ENCODE measurements at places on chromosomes 13 and 19. TPM values are rescaled to one million over a fixed set of nuclear protein-coding genes. Genes with fewer than 3 reads are reported as not detected.

DNA sequence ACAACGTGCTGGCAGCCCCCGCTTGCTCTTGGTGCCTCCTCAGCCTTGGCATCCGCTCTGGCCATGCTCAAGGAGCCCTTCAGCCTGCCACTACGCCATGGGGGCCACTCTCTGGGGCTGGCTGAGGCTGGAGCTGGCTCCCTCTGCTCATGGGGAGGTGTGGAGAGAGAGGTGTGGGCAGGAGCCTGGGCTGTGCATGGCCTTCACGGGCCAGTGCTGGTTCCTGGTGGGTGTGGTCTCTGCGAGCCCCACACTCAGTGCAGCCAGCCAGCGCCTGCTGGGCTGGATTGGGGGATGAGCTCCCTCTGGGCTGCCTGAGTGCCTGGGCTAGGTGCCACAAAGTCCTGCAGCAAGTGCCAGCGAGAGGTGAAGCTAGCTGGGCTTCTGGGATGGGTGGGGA, 1289.1 kb downstream of the OLFM4 start:
- no peak overlapping the region for H3K4me3 ChIP-seq
- no peak for DNase-seq
- no peaks in the 10 kb centered on the region for H3K36me3 ChIP-seq
- no peaks in the 10 kb centered on the region for H3K4me1 ChIP-seq

DNA sequence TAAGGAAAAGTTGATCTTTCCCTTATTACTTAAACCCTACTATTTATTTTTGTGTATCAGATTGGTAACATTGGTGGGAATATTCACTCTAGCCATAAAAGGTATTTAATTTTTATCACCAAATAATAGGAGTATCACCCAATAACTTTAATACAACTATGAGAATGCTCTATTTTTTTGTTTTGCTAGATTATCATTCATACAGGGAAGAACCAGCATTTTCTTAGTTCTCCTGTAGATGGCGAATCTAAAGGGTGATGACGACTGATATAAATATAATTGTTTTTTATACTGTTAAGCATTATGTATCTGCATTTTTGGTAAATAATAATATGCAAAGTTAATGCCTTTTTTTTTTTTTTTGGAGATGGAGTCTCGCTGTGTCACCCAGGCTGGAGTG, 7.9 kb upstream of the FRY start:
- H3K4me3 ChIP-seq: no peak overlapping the region
- no peaks in the 10 kb centered on the region for H3K4me1 ChIP-seq
- no peak for DNase-seq

The C1QTNF9B gene
- 0.32 TPM for total RNA-seq

DNA sequence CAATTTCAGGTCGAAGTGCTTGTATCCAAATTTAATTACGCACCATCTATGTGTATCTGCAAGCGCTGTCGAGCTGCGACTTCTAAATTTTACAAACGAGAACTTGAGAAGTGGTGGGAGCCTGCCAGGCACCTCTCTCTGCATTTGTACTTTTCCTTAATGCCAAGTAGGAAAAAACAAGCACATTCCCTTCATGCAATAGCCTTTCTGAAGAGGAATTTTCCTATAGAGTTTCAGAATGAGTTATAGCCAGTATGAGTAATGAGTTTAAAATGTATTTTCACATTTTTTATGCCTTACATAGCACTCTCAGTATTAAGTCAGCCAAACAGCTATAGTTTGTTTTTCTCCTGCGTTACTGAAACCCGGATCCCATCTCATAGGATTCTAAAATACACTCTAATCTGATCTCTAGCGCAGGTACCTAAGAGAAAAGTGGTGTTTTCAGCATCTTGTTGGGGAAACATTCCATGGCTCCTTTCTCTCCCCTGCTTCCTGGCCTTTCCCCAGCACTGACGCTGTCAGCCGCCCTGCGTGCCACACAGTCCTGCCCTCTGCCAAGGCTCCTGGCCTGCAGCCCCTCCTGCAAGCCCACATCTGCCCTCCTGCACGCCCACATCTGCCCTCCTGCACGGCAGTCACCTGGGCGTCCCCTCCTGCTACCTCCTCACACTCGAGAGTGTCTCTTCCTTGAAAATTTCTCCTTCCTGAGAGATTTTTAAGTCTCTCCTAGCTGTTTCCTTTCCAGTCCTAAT, 526.9 kb downstream of the MYO16 start:
- no peak overlapping the region for H3K4me3 ChIP-seq
- no peak for DNase-seq
- no peaks in the 10 kb centered on the region for H3K36me3 ChIP-seq

DNA sequence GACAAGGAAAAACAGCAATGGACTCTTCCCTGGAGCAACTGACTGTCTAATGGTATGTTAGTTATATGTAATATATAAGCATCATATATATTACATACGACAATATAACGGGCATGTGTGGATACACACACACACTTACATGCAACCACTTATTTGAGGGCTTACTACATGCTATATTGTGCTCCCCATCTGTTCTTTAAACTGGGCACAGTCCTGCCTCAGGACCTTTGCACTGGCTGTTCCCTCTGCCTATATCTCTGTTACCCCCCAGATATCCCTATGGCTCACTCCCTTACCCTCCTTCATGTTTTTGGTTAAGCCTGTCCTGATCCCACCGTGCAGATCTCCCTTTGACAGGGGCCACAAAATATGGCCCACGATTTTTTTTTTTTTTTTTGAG, 10.2 kb downstream of the TICAM1 start:
- H3K4me3 ChIP-seq: no peak overlapping the region
- H3K36me3 ChIP-seq: no peaks in the 10 kb centered on the region
- H3K27ac ChIP-seq: no peak overlapping the region
- H3K4me1 ChIP-seq: no peaks in the 10 kb centered on the region
- DNase-seq: no peak

The CCL25 gene
- total RNA-seq: not detected
